Glomerular endothelial cell (primary cell): ENCODE measurements at places on chromosomes 6 and 20.
A peak's percentile ranks its signal among the peaks of the same experiment; 100 is the strongest.

DNA sequence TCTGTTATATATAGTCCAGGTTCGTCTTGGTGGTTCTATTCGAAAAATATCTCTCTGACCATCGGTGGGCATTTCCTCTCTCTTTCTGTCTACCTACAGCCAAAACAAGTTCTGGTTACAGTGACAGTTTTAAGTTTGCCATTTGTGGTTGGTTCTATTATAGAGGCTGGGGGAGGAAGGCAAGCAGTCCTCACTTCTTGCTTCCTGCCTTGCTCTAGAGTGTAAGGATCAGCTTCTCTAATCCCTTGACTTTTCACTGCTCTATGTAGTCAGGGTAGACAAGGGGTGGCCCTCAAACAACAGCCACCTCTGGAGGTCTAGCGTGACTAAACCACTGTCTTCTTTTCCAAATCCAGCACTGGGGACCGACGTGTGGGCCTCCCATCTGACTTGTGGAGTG is 16.1 kb downstream of the E2F3 start:
- no peak for DNase-seq

GRCh38 chr6:110744991-110745390 is 70.3 kb downstream of the CDK19 start:
- DNase-seq: no peak

GRCh38 chr20:44253528-44253927 is 6.4 kb downstream of the GDAP1L1 start:
- no peak for DNase-seq

DNA sequence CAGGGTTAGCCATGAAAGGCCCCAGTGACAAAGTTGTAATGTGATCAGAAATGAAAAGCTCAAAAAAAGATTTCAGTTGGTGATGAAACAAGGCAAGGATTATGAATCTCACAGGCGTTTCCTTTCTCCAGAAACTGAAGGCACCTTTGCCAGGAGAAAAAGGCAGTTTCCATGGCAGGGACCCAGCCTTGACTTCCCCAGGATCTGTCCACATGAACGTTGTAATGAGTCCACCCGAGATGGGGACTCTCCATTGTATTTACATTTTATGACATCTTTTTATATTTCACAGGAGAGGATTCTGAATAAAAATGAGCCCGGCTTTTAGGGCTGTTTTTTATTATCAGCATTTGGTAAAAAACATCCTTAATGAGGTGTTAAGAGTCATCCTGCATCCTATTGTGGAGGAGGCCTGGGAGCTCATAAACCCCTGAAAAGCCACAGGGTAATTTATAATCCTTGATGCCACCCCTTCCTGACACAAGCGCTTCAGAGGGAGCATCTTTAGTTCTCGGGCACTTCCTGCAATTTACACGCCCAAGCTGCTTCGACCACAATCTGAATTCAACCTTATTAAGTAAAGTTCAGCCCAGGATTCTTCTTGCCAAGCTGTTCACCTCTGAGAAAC is 74.1 kb upstream of the SALL4 start:
- DNase-seq: no peak

DNA sequence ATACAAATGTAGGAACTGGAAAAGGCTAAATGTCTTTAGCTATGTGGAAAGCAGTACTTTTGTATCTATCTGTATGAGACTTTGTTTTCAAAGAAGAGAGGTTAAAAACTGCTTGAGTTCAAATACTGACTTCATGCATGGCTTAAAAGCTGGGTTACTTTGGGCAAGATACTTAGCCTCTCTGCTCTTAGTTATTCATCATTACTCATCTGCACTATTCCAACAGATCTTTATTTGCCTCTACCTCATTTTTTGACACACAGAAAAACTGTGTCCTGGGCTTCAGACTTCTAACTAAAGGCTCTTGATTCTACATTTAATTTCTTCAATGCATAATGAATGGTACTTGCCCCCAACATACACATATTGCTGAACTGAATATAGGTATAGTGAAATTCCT is 114.8 kb downstream of the DST start:
- DNase-seq: no peak

GRCh38 chr20:43124241-43124640 is 65.5 kb downstream of the PTPRT start:
- DNase-seq: no peak

DNA sequence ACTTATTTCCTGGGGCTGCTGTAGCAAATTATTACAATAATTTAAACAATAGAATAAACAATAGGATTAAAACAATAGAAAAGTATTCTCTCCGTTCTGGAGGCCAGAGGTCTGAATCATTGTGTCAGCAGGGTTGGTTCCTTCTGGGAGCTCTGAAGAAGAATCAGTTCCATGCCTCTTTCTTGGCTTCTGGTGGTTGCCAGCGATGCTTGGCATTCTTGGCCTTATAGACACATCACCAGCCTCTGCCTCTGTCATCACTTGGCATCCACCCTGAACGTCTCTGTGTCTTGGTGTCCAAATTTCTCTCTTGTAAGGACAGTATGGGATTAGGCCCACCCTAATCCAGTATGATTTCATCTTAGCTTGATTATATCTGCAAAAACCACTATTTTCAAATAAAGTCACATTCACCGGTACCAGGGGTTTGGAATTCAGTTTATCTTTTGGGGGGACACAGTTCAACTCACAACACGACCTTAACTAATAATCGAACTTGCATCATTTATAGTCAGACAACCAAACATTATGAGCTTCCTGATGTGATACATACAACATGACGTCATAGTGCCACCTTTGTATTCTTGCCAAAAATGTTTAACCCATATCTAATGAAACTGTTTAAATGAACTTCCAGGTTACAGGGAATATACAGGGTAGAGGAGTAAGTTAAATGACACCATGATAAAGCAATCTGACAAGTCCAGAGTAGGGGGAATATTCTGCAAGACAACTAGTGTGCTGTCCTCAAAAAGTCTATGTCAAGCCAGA is 84.7 kb upstream of the RNF24 start:
- DNase-seq: no peak

GRCh38 chr6:3869632-3870527 is 20.7 kb downstream of the FAM50B start:
- no peak for DNase-seq

DNA sequence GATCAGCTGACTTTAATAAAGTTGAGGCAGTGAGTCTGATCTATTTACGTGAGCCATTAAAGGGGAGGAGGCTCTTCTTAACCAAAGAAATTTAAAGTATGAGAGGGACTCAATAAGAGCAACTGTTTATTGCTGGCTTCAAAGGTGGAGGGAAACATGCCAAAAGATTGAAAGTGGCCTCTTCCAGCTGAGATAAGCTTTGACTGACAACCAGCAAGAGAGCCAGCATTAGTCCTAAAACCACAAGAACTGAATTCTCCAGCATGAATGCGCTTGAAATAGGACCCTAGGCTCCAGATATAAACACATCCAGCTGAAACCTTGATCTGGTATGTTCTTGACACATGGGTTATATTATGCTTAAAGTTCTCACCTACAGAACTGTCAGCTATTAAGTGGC is 123.1 kb upstream of the GJE1 start:
- DNase-seq: no peak

DNA sequence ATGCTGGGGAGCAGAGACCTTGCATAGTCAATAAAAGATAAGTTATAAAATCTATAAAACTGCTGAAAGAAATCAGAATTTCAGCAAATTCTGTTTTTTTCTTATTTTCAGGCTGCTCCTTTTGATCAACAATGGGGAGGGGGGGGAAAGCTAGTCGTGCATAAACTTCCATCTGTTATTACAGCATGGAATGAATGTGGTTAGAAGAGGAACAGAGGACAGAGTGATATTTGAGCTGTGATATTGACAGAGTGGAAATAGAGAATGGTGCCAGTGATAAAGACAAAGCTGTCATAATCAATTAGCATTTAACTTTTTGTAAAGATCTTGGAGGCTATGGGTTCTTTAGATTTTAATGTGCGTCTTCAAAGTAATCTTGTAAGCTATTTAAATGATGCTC is 43.4 kb upstream of the QKI start:
- DNase-seq: no peak

GRCh38 chr6:53727748-53728147 is 62.2 kb upstream of the KLHL31 start:
- DNase-seq: no peak

- DNase-seq: no peak
Observed at GRCh38 chr6:42322676-42323075, 105.0 kb upstream of the MRPS10 start.

- no peak for DNase-seq
Observed at GRCh38 chr6:143992285-143992684, 15.8 kb downstream of the PLAGL1 start.

- no peak for DNase-seq
Observed at GRCh38 chr6:304833-305370, 12.6 kb downstream of the DUSP22 start.

DNA sequence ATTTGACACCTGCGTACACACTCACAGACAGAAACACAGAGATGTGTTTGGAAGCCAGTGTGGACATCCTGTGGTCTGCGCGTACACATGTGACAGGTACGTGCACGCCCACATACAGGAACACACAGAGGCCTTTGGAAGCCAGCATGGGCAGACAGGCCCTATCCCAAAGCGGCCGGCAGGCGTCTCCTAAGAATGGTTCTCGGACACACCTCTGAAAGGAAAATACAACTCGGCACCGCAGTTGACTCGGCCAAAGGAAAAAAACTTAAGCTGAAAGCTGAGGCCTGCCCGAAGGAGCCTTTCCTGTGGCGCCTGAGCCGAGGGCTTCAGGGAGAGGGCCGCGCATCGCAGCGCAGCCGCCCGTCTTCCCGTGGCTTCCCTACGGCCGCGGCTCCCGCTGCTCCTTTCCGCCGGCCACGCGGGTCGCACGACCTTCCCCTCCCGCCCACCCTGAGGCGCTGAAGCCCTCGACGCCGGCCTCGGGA is 1.4 kb upstream of the CEP43 start:
- DNase-seq: no peak

DNA sequence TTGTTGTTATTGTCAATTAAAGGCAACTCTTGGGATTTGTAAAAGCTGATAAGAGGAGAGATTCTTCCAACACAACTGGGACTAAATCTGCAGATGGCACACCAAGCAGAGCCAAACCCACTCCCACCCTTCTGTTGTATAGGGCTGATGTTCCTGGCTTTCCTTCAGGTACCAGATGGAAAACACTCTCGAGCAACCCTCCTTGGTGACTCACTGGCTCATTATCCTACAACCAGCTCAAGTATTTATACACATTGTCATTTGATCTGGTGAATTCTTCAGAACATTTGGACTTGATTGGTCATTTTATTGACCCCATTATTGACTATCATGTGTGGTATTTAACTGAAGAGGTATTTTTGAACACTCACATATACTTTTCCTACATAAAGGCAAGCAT is 190.3 kb upstream of the PCSK2 start:
- DNase-seq: no peak

DNA sequence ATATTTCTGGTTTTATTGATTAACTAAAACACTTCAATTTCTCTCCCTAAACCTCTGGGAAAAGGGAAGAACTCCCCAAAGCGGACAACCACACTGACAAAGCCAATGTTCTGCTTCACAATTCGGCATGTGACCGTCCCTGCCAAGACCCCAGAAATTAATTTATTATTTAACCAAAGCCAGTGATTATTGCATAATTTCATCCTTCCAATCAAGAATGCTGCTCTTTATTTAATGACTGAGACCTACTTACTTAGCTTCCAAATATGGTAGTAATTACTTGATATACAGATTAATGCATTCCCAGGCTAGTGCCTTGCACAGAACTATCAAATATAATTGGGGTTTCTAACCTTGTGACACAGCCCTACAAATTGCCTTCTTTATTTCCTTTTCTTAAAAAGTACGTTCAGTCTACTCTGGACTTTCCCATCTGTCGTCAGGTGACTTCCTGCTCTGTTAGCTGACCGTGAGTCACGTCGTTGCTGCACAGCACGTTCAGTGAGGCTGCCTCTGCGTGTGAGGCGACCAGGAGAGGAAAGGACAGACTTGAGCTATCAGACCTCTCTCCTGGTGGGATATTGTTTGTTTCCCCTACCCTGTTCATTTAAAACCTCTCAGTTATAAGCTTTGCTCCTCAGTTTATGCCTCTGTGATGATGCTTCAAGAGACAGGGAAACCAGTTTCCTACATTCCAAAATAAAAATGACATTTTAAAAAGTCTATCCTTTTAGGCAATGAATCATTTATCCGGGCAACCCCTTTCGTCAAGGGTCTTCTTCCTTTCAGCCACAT is 55.7 kb upstream of the TNFAIP3 start:
- peak; percentile 75 for DNase-seq

- no peak for DNase-seq
Observed at GRCh38 chr20:59170406-59171349, 7.1 kb downstream of the ZNF831 start.

- no peak for DNase-seq
Observed at GRCh38 chr20:1364106-1364505, 28.7 kb downstream of the FKBP1A start.

GRCh38 chr6:155765275-155766194 is 309.9 kb upstream of the NOX3 start:
- no peak for DNase-seq
